ENCODE measurements at places on chromosomes 1 and 21.

DNA sequence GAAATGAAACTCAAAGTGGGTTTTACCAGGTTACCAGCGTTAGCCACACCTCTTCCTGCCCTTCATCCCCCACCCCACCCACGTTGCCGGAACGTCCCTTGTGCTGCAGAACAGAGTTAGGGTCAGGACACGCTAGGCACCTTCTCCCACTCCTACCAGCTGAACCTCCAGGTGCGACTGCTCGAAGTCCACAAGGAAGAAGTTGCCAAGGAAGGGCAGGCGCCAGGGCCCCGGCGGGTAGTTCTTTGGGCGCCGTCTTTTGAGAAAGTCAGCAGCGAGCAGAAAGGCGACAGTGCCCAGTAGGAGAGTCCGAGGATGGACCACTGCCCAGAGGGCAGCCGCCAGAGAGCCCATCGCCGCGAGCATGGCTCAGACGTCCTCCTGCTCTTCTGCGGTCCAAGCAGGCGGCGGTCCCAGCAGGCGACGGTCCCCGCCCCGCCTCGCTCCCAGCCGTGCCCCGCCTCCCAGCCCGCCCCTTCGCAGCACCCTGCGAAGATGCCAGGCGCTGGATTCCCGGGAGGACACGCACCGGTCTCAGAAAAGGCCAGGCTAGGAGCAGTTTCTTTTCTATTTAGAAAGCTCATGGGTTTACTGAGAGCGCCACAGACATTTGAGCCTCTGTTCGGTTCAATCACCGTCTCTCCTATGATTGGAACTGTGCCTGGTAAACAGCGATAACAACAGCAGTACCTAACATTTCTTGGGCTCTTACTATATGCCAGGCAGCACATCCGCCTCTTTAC, at the start of gene CYP2J2:
Gene CYP2J2 (minus strand): TSS at position 393 of the 743 bp plus-strand sequence. CDS start 27 bp downstream, at position 366.
- DNase-seq, result no peak

GRCh38 chr1:228058949-228059633, 23.4 kb upstream of the ARF1 start:
- DNase-seq, result no peak

- DNase-seq, result no peak
These were observed 51.3 kb upstream of the GFI1 start for GRCh38 chr1:92538048-92538412.

- no peak for DNase-seq
These were observed 17.5 kb upstream of the COL18A1 start for GRCh38 chr21:45387506-45387905.

DNA sequence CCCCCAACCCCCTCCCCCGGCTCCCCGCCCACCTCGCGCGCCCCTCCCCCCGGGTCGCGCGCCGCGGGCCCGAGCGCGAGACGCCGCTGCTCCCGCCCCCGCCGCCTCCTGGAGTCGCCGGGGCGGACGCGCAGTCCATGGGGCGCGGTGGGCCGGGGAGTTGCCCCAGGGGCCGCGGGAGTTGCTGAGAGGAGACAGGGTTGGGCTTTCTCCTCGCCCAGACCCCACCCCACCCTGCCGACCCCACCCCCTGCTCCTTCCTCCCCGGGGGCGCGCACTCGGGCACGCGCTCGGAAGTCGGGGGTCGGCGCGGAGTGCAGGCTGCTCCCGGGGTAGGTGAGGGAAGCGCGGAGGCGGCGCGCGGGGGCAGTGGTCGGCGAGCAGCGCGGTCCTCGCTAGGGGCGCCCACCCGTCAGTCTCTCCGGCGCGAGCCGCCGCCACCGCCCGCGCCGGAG, at the start of gene LAMC1:
Gene LAMC1 (plus strand): TSS at position 275 of the 455 bp plus-strand sequence. CDS start 297 bp downstream, outside the sequence.
- peak; percentile 70 for DNase-seq

- no peak for DNase-seq
These were observed 1.4 kb downstream of the RCAN3 start for GRCh38 chr1:24503870-24504523.

GRCh38 chr1:184223216-184223615, 163.6 kb upstream of the C1orf21 start:
- no peak for DNase-seq

GRCh38 chr1:225879521-225880221, 2.5 kb downstream of the TMEM63A start:
- no peak for DNase-seq

- DNase-seq, result no peak
These were observed 7.7 kb upstream of the MXRA8 start for GRCh38 chr1:1365875-1366698.

GRCh38 chr1:61213245-61214011, 131.1 kb downstream of the NFIA start:
- no peak for DNase-seq

- no peak for DNase-seq
These were observed 479.9 kb upstream of the PLXNA2 start for GRCh38 chr1:208724079-208724478.

DNA sequence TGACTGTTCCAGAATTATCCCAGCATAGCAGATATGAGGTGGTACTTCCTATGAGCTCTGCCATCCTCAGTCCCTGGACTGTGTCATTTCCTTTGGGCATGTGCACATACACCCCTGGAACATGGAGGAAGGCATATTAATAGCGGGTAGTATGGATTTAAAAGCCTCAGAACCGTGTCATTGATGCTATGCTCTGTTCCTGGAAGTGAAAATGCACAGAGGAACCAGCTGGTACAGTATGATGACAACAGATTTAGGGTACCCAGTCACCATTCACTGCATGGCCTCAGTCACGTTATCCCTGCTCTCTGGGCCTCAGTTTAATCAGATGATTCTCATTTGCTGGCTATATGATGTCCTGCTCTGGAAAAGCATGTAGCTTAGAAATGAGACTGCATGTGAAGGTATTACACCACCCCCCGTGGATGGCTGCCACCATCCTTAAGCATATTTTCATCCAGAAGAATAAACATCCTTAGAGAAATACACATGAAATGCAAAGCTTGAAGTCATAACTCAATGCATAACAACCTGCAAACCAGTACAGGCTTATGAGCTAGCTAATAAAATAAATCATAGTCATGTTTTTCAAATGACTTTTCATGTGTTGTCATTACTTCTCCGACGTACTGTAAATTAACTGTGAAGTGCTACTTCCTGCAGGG, 37.8 kb downstream of the SETD4 start:
- no peak for DNase-seq

GRCh38 chr1:8572106-8572505, 245.3 kb downstream of the RERE start:
- DNase-seq, result no peak

DNA sequence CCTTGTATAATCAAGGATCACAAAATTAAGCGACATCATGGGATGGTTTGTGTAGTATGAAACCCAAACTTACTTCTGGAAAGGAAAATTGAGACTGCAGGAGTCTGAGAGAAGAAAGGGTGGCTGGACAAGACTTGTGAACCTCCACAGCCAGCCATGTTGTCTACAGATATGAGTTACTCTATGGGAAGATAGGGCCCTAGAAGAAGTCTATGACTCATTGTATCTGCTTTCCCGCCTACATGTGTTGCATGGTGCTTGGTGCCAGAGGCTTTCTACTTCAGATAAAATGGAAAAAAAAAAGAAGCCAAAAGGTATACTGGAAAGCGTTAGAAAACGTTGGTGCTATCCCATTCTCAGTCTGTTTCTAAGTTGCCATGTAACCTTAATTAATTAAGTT, 18.7 kb upstream of the OR6N2 start:
- DNase-seq, result no peak

- no peak for DNase-seq
These were observed 4.3 kb upstream of the LRRC3 start for GRCh38 chr21:44450999-44451398.

GRCh38 chr1:184424157-184424556, 37.3 kb downstream of the C1orf21 start:
- no peak for DNase-seq

GRCh38 chr1:12552111-12552888, 65.7 kb downstream of the DHRS3 start:
- DNase-seq, result no peak

DNA sequence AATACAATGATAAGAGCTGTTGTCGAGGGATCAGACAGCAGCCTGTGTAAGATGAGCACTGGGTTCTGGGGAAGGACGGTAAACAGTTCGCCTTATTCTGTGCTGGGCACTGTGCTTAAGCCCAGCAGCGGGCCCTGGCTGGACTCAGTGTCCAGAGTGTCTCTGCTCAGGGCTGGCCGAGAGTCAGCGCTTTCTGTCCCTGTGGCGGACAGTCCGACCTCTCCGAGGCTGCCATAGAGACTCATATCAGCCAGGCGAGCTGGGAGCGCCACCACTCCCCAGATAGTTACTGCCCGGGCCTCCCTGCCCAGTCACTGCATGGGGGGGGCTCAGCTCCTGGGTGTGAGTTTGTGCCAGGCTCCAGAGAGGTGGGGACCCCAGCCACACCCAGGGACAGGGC, 14.7 kb upstream of the NPHP4 start:
- DNase-seq, result no peak

DNA sequence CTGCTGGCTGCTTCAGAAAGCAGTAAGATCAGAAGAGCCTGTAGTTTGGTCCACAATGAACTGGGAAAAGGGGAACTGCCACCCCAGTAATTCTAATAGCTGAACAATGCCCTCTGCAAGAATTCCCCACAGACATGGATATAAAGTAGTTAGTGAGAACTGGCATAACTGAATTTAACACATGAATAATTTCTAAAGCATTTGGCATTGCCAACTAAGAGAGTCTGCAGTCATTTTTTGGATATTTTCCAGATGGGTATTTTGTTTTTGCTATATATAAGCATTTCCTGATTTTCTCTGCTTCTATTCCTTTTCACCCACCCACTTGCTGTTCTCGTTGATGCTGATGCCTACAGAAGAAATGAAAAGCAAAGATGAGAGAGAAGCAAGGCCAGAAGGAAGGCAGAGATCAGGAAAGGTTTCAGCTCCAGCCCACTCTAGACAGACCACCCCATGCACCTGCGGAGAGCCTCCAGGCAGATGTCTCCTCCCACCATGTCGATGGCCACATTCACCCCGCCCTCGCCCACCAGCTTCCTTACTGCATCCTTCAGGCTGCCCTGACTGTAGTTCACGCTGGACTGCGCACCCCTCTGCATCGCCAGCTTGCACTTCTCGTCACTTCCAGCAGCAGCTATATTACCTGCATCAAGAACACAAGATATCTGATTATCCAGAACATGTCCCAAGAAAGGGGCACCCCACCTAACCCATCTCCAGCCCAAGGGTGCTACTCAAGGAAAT, 55.9 kb upstream of the SEC16B start:
- DNase-seq, result no peak

DNA sequence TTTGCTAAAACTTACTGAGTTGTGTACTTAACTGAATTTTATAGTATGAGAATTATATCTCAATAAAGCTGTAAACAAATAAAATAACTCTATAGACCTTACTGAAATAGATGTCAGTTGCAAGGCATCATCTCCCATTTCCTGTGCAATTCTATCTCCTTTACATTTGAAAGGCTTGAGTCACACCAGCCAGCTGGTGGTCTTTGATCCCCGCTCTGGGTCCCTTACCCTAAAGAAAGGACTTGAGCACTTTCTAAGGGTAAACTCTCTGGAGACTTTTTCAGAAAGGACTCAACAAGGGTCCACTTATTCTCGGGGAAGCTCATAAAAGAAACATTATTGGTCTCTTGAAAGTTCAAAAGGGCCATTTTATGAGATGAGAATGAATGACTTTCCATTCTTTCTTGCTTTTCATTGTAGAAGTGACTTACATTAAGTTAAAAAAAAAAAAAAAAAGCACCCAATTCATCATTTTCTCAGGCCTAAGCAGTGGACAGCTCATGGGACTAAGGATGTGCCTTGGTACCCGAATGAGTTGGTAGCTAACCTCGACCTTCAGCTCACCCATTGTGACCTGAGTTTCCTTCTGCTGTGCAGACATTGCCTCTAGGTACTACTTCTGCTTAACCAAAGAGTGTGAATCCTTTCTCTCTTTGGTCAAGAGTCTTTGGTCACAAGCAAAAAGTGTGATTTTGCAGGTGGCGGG, 147.0 kb upstream of the COA6 start:
- DNase-seq, result no peak

DNA sequence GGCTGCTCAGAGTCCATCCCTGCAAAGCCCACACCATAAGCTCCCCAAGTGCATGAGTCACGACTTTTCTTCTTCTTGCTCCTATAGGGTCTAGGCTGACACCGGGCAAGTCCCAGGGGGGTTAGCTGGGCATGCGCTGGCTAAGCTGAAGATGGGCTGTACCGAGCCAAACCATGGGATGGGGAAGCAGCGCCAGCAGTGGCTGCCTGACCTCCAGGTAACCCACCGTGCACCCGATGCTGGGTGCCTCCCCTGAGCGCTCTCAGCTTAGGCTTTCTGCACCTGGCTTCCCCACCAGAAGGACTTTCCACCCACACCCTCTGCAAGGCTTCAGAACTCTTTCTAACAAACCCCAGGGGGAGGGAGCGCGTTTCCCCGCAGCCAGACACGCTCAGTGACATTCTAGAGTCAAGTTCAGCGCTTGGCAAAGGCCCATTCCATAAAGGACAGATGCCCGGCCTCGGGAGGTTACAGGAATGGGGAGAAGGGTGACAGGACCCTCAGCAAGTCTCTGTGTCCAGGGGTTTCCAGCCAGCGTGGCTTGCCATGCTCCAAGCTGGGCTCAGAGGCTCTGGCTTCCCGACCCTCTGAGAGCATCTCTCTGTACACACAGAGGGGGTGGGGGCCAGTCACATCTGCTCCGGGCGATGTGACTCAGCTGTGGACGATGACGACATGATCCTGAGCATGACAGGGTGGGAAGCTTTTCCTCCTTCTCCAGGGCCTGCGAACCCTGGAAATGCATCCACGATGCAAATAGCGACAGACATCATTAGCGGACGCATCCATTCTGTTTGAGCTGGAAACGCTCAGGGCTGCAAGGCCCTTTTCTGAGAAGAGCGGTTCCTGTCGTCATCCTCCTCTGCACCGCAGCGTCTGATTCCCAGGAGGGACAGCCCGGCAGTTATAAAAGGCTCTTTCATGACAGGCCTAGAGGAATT, 107.8 kb downstream of the SIK1 start:
- no peak for DNase-seq

DNA sequence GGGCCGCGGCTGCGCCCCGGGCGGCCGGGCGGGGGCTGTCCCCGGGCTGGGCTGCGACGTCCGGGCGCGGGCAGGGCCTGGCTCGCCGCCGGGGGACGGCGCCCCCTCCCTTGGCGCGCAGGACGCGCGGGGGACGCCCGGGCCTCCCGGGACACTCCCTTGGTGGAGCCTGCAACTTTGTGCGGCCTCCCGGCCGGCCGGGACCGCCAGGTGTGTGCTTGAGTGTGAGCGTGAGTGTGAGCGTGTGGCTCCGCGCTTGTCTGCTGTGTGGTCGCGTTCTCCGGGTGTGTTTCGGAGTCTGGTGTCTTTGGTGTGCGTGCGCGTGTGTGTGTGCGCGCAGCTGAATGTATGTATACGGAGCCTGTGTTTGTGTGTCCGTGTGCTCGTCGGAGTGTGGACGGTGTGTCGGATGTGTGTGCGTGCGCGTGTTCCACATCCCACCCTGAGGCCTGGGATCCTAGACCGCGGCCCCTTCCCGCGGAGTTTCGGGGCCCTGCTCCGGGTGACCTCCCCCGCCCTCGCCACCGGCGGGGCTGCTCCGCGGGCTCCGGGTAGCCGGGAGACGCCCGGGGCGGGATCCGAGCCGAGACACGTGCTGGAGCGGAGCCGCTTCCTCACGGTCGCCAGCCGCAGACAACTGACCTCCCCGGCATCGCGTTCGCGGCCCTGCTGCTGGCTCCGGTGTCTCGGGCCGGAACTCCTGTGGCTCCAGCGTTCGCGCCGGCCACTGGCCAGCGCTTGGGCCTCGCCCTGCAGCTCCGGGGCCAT, 1.7 kb downstream of the PTPRU start:
- DNase-seq, result peak; percentile 63

All from right atrium auricular region (tissue), 2 donors.